NCI-H2081 (cell line): ENCODE measurements at places on chromosomes 16 and 17.

DNA sequence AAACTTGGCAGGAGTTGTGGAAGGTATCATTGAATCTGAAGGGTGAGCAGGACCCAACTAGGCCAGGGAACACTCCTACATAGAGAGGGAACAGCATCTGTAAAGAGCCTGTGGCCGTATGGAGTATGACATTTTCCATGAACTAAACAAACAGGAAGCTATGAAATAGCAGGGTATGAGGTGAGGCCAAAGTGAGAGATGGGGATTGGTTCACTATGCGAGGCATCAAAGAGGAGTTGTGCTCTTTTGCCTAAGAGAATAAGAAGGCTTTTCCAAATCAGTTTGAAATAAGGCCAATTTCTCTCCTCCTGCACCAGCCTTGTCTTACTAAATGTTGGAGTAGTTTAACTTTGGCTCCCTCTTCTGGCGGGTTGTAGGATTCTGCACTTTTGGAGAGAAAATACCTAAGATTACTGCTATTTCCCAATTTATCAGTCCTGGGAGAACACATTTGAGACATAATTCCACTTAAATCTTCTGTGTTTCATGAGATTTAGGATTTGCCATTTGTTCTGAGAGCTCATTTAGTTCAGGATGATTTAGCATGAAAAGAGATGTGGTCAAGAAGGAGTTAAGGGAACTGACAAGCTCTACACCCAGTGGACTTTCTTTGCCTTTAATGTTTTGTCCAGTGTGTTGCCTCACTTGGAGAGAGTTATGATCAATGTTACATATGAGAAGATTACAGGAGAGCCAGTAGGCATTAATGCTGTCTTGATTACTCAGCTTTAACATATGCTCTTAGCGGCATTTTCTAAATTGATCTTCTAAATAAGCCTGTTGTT lies 55.4 kb downstream of the TNRC6C start:
- peak; percentile 77 for DNase-seq

- DNase-seq = no peak
Measured at GRCh38 chr17:49696233-49696761, 11.5 kb downstream of the SLC35B1 start.

- no peak for DNase-seq
Measured at GRCh38 chr17:76870377-76870714, 2.1 kb downstream of the MGAT5B start.

GRCh38 chr16:65455761-65456160 lies 333.9 kb upstream of the CDH11 start:
- DNase-seq = no peak

- no peak for DNase-seq
Measured at GRCh38 chr17:16915752-16916556, 56.0 kb downstream of the TNFRSF13B start.

- DNase-seq = no peak
Measured at GRCh38 chr16:64712026-64712425, 409.8 kb downstream of the CDH11 start.

GRCh38 chr16:85615014-85615851 lies 2.1 kb downstream of the GSE1 start:
- peak; percentile 34 for DNase-seq

- DNase-seq = no peak
Measured at GRCh38 chr17:18181358-18181757, 2.3 kb upstream of the ALKBH5 start.

- DNase-seq = no peak
Measured at GRCh38 chr17:13518261-13519000, 83.3 kb downstream of the HS3ST3A1 start.

- no peak for DNase-seq
Measured at GRCh38 chr16:27285676-27286196, 17.2 kb upstream of the NSMCE1 start.

DNA sequence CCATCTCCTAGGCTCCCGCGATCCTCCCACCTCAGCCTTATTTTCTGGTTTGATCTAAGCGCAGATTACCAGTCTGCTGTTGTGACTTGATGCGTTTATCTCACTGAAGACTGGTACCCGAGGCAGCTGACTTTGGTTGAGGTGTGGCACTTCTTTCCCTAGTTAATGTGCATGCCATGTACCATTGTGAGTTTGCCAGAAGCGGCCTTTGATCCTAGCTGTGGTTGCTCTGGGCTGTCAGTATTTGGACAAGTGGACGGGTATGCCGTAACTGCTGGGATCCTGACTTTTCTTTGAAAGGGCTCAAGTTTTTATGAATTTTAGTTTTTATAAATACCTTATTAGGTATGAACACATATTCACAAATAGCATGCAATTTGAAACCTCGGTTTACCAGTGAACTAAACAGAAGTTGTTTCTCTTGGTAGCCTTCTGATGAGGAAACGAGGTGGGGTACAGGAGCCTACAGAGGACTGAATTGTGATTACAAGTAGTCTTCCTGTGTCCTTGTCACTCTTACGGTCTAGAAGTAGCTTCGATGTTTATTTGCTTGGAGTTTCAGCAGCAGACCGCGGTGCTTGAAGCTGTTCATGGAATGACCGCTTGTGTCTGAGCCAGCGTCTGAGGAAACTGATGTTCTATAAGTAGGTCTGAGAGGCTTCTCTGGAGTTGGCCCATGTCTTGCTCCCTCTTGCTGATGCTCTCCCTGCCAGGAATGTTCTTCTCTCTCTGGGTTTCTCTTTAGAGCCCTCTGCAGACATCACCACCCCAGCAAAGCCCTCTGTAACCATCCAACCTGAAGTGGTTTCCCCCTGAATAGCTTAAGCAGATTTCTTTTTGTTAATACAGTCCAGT lies 40.0 kb downstream of the SEC14L1 start:
- no peak for DNase-seq

DNA sequence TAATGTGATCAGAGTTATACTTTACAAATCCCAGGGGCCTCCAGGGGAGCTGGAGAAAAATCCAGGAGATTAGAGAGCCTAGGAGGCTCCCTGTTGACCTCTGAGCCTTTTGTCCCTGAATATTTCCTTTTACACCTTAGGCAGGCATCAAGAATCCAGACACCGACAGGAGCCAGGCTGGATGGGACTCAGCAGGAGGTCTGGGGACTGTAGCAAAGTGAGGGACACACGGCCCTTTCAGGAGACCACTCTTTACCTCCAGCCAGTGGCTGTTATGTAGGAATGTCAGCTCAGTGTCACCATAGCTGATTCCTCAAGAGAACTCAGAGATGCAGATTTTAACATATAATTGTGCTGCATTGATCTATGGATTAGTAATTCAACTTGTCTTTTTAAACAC lies 198.4 kb downstream of the SHISA9 start:
- DNase-seq = no peak

DNA sequence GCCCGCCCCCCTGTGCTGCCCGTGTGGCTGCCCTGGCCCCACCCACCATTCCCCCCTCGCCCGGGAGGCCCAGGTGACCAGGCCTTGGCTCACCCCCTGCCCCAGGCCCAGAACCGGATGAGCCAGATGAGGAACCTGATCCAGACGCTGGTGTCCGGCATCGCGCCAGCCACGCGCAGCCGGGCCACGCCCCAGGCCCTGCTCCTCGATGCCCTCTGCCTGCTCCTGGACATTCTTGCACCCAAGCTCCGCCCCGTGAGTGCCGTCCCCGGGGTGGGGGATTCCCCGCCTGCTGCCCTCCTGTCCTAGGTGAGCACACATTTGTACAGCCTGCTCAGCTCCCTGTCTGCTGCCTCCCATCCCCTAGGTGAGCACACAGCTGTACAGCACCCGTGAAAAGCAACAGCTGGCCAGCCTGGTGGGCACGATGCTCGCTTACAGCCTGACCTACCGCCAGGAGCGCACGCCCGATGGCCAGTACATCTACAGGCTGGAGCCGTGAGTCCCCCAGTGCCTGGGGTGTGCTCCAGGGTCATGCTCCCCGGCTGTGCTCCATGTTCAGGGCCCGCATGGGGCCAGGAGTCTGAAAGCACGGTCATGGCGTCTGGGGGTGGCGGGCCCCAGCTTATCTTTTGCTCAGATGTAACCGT lies 4.8 kb downstream of the GNG13 start:
- DNase-seq = no peak

GRCh38 chr17:35731239-35731916 lies at the start of gene RASL10B:
RASL10B (plus strand) TSS chr17:35731639; CDS start chr17:35735185, 3,546 bp downstream.
- peak; percentile 64 for DNase-seq
